CD4-positive, CD25-positive, alpha-beta regulatory T cell (primary cell): ENCODE measurements at places on chromosomes 7 and 10. TPM values are rescaled to one million over a fixed set of nuclear protein-coding genes. Genes with fewer than 3 reads are reported as not detected.
A peak's percentile ranks its signal among the peaks of the same experiment; 100 is the strongest.

- peak overlapping the region; percentile 41 for H3K27ac ChIP-seq
- H3K27me3 ChIP-seq, result no peaks in the 10 kb centered on the region
- no peak overlapping the region for H3K4me3 ChIP-seq
- H3K36me3 ChIP-seq, result no peaks in the 10 kb centered on the region
- DNase-seq, result no peak
Observed at GRCh38 chr7:142611566-142612236, 137.6 kb upstream of the PRSS1 start.

DNA sequence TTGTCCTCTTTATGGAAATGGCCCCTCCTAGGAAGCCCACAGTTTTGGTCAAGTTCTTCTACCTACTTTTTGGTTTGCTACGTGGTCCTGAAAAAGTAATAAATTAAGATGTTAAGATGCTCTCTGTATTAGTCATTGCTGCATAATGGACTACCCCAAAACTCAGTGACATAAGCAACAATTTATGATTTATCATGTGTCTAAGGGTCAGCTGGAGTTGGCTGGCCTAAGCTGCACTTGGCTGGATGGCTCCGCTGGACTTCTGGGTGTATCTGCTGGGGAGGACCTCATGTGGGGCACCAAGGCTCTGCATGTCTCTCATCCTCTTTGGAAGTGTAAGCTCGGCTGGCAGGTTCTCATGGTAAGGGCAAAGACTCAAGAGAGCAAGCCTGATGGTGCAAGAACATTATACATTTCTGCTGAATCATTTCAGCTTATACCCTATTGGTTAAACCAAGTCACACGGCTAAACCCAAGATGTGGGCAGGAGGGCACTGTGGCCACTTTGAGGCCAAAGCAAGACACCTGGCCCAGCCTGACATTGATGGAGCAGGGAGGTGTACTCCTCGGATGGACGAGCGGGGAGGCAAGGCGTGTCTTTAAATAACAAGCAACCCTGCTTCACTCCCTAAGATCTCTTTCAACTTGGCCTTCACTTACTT lies 47.7 kb downstream of the TBXAS1 start:
- H3K4me1 ChIP-seq, result no peaks in the 10 kb centered on the region
- H3K27ac ChIP-seq, result no peak overlapping the region
- H3K4me3 ChIP-seq, result no peak overlapping the region
- no peak for DNase-seq

- no peak for DNase-seq
- no peak overlapping the region for H3K4me3 ChIP-seq
- H3K27ac ChIP-seq, result no peak overlapping the region
- no peaks in the 10 kb centered on the region for H3K36me3 ChIP-seq
Observed at GRCh38 chr7:54841772-54842697, 83.0 kb upstream of the SEC61G start.

DNA sequence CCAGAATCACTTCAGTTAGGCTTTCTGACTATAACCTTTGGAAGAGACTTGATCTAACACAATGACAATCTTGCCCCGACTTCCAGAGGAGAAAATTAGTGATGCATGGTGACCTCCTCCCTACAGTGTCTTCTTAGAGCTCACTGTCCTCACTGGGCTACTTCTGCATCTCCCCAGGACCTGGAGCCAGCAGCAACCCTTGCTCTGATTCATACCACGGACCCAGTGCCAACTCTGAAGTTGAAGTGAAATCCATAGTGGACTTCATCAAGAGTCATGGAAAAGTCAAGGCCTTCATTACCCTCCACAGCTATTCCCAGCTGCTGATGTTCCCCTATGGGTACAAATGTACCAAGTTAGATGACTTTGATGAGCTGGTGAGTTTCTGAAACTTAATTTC lies 12.6 kb downstream of the CPA2 start:
- H3K27me3 ChIP-seq, result peaks cover 10% of the 10 kb centered on the region
- H3K4me1 ChIP-seq, result no peaks in the 10 kb centered on the region
- DNase-seq, result no peak
- no peak overlapping the region for H3K4me3 ChIP-seq

GRCh38 chr10:29736366-29737073 lies 101.7 kb upstream of the SVIL start:
- no peak overlapping the region for H3K27ac ChIP-seq
- H3K27me3 ChIP-seq, result no peaks in the 10 kb centered on the region
- peaks cover 20% of the 10 kb centered on the region for H3K4me1 ChIP-seq

DNA sequence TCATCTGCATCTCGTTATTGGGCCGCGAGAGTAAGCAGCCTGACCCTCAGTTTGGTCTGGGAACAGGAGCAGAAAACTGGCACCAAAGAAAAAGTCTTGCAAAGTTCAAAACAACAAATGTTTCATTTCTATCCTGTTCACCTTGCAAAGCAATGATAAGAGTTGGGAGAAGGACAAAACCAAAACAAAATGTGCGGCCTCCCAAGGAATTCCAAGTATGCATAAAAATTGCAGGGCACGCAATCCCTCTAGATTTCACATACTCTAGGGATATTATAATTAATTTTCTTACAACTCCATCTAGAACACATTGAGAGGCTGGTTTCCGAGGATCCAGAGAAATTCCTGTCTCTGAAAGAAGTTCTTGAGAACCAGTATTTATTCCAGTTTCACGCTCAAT lies 20.1 kb downstream of the CHUK start:
- peaks cover 33% of the 10 kb centered on the region for H3K36me3 ChIP-seq
- no peak for DNase-seq
- no peak overlapping the region for H3K27ac ChIP-seq
- no peak overlapping the region for H3K4me3 ChIP-seq

GRCh38 chr7:155208681-155209477 lies 88.8 kb upstream of the INSIG1 start:
- H3K4me3 ChIP-seq, result no peak overlapping the region
- H3K27ac ChIP-seq, result no peak overlapping the region
- H3K4me1 ChIP-seq, result peaks cover 19% of the 10 kb centered on the region
- peak; percentile 36 for DNase-seq
- no peaks in the 10 kb centered on the region for H3K27me3 ChIP-seq

CAMK2B gene
- polyA plus RNA-seq, result not detected

GRCh38 chr10:13441476-13441875 lies 87.3 kb downstream of the BEND7 start:
- H3K27me3 ChIP-seq, result peaks cover 10% of the 10 kb centered on the region
- no peak for DNase-seq
- peaks cover 12% of the 10 kb centered on the region for H3K4me1 ChIP-seq
- H3K4me3 ChIP-seq, result no peak overlapping the region
- no peak overlapping the region for H3K27ac ChIP-seq

DNA sequence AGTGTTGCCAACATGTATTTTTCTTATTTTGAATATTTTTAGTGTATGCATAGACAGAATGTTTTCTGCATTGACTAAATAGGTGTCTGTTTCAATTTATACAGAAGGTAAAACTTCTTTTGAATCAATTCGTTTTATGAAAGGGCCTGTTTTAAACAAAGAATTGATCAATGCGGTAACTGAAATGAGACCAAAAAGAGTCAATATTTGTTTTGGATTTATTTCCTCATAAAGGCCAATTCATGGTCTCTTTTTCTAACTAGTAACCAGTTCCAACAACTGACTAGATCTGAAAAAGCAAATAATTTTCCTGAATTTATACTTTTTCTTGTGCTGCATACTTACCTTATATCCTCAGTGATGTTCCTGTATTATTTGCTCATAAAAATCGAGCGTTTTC lies 320.5 kb downstream of the DGKB start:
- H3K27me3 ChIP-seq, result no peaks in the 10 kb centered on the region
- no peak for DNase-seq
- no peak overlapping the region for H3K4me3 ChIP-seq
- H3K27ac ChIP-seq, result no peak overlapping the region
- no peaks in the 10 kb centered on the region for H3K36me3 ChIP-seq
- no peaks in the 10 kb centered on the region for H3K4me1 ChIP-seq

ANKRD30A gene
- not detected for polyA plus RNA-seq

GRCh38 chr10:133226251-133226808 lies 3.7 kb upstream of the UTF1 start:
- H3K36me3 ChIP-seq, result no peaks in the 10 kb centered on the region
- H3K4me1 ChIP-seq, result peaks cover 5% of the 10 kb centered on the region
- H3K27me3 ChIP-seq, result peaks cover 8% of the 10 kb centered on the region
- DNase-seq, result no peak
- no peak overlapping the region for H3K4me3 ChIP-seq
- no peak overlapping the region for H3K27ac ChIP-seq

DNA sequence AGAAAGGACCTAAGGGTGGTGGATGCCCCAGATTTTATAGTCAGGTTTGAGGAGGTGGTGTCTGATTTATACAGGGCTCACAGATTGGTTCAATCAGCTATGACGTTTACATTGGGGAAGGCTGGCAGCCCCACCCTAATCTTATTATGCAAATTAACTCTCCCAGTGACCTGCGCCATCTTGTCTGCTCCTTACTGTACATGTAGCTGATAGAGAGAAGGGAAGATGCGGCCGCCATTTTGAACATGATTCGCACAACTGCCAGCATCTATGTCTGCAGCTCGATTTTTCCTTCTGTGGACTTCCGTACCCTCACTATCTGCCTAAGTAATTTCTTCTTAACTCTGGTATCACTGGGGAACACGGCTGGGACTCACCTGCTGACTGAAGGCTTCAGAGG lies 619.0 kb upstream of the DPP6 start:
- H3K4me1 ChIP-seq, result no peaks in the 10 kb centered on the region
- no peak overlapping the region for H3K27ac ChIP-seq
- no peak for DNase-seq
- H3K27me3 ChIP-seq, result no peaks in the 10 kb centered on the region
- H3K4me3 ChIP-seq, result no peak overlapping the region

GRCh38 chr7:66928388-66928787 lies 7.4 kb downstream of the TMEM248 start:
- H3K36me3 ChIP-seq, result peaks cover 27% of the 10 kb centered on the region
- peaks cover 42% of the 10 kb centered on the region for H3K4me1 ChIP-seq
- H3K27me3 ChIP-seq, result no peaks in the 10 kb centered on the region
- H3K27ac ChIP-seq, result no peak overlapping the region
- peak overlapping the region; percentile 26 for H3K4me3 ChIP-seq

DNA sequence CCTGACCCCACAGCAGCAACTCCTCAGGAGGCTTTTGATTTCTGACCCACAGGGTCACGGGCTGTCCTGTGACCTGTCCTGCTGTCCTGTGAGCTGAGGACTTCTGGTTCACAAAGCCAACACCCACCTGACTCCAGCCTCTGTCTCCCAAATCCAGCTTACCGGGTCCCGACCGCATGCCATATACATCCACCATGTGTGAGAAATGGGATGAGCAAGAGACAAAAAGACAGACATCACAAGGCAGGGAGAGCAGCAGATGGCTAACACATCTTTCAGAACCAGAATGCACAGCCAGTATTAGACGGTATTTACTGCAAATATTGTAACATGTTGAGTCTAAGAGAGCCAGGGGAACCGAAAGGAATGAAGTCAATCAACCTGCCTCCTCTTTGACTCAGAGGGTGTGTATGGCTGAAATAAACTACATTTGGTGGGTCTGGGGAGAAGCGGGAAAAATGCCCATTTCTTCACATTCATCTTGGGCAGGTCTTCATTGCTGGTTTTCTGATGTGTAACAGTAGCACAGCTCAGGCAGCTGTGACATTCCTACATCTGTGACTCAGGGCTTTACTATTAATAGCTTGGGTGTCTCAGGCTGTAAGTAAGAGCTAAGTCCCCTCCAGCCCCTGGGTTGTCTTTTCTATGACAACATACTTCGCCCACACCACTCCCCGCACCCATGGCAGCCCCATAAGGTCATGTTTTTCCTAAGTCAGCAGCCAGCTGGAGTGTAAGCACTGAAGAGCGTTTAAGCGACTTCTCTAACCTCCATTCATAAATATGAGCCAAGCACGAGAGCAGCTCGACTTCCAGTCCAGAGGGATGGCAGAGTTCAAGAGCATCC lies 25.0 kb downstream of the ABLIM1 start:
- no peak overlapping the region for H3K4me3 ChIP-seq
- no peak for DNase-seq

DNAH11 gene
- polyA plus RNA-seq, result 0.34 TPM

NPFFR1 gene
- polyA plus RNA-seq, result not detected

DNA sequence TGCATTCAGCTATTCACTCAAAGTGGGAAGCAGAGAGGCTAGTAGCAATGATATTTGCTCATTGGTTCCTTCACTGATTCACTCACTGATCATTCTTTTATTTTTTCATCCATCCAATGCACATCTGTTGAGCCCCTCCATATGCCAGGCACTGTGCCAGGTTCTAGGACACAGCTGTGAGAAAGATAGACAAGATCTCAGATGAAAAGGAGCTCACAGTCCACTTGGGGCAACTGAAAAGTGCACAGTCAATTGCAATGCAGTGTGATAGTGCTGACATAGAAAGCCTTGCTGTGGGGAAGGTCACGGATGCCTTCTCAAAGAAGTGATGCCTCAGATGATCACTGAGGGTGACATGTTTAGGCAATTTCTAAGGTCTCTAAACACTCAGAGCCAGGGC lies 262.3 kb downstream of the PTEN start:
- H3K27me3 ChIP-seq, result no peaks in the 10 kb centered on the region
- no peak overlapping the region for H3K4me3 ChIP-seq
- DNase-seq, result no peak
- H3K4me1 ChIP-seq, result no peaks in the 10 kb centered on the region
- no peak overlapping the region for H3K27ac ChIP-seq
- H3K36me3 ChIP-seq, result no peaks in the 10 kb centered on the region

MYOZ1 gene
- polyA plus RNA-seq, result not detected

NUB1 gene
- polyA plus RNA-seq, result 65.0 TPM

- H3K4me3 ChIP-seq, result no peak overlapping the region
- H3K4me1 ChIP-seq, result no peaks in the 10 kb centered on the region
- H3K36me3 ChIP-seq, result no peaks in the 10 kb centered on the region
- H3K27me3 ChIP-seq, result no peaks in the 10 kb centered on the region
Observed at GRCh38 chr7:17056491-17057142, 174.8 kb upstream of the AGR3 start.

SHTN1 gene
- polyA plus RNA-seq, result 0.71 TPM

DNA sequence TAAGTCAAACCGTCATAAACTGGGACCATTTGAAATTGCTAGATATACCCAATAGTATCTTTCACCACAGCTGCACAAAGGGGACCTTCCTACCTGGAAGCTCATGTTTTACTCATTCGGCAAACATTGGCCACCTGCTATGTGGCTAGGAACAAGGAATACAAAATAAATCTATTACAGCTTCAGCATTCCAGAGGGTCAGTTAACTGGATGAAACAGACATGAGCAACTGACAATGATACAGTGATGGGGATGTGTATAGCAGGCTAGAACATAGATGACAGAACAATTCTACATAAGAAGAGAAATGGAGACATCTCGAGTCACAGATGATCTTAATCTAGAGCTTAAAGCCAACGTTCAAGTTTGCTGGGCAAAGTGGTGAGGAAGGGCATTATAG lies 3.1 kb upstream of the SMURF1 start:
- no peaks in the 10 kb centered on the region for H3K36me3 ChIP-seq
- no peak overlapping the region for H3K27ac ChIP-seq
- peaks cover 15% of the 10 kb centered on the region for H3K4me1 ChIP-seq
- peaks cover 3% of the 10 kb centered on the region for H3K27me3 ChIP-seq
- DNase-seq, result no peak
- H3K4me3 ChIP-seq, result no peak overlapping the region
